ENCODE measurements at places on chromosomes 12 and 14.

DNA sequence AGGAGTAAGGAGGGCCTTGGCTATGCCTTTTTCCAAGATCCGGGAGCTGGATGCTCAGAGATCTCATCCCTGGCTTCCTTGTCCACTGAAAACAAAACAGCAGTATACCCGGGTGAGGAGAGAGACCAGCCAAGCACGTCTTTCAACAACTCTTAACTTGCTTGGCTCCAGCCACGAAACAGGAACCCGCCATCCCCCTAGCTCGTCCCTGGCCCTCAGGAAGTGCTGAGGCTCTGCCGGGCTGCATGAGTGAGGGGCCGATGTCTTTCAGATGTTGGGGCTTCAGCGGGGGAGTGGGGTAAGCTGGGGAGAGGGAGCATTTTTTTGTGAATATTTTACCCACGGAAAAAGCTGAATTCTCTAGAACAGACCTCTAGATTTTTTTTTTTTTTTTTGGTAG is 231.1 kb downstream of the CACNA1C start:
- H3K27ac ChIP-seq = peak overlapping the region; percentile 47
- no peaks in the 10 kb centered on the region for H3K27me3 ChIP-seq
- no peak overlapping the region for H3K4me3 ChIP-seq
- H3K4me1 ChIP-seq = peaks cover 49% of the 10 kb centered on the region
- peak; percentile 63 for DNase-seq

GRCh38 chr14:59601056-59601455 is 24.4 kb upstream of the CCDC175 start:
- no peaks in the 10 kb centered on the region for H3K4me1 ChIP-seq
- H3K27ac ChIP-seq = no peak overlapping the region
- no peak for DNase-seq
- H3K27me3 ChIP-seq = no peaks in the 10 kb centered on the region

- no peaks in the 10 kb centered on the region for H3K27me3 ChIP-seq
- peak overlapping the region; percentile 14 for H3K4me3 ChIP-seq
- no peak for DNase-seq
- H3K36me3 ChIP-seq = no peaks in the 10 kb centered on the region
- H3K4me1 ChIP-seq = peaks cover 14% of the 10 kb centered on the region
Observed at GRCh38 chr12:64181430-64182291, 40.4 kb downstream of the KICS2 start.

DNA sequence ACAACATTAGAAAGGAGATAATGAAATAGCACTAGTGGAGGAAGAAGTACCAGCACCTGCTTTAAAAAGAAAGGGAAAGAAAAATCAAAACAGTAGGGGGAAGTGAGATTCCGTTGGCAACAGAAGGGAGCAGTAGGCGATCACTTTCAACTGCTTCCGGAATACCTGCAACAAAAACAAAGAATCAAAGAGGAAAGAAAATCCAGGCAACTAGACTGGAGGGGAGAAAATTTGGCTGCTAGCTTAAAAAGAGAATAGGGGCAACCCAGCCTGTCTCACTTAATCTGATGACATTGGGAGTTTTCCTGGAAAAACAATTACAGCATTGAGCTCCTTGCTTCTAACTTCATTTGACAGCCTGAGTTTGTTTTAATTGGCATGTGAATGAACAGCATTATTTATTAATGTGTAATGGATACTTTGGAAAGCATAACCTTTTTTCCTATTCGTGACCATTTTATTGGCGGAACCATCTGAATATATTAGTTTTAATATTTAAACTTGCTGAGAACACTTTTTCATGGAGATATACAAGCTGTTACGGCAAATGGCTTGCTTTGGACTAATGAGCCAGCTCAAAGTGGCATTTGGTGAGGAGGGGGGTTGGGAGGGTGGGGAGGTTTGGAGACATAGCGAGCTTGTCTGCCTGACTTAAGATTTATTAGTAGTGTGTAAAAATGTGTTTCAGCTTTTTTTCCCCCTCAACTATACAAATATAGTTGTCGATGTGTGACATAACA is 2.5 kb upstream of the DACT1 start:
- no peaks in the 10 kb centered on the region for H3K27me3 ChIP-seq
- no peak for DNase-seq
- no peaks in the 10 kb centered on the region for H3K36me3 ChIP-seq
- peaks cover 16% of the 10 kb centered on the region for H3K4me1 ChIP-seq
- H3K27ac ChIP-seq = no peak overlapping the region
- no peak overlapping the region for H3K4me3 ChIP-seq

DNA sequence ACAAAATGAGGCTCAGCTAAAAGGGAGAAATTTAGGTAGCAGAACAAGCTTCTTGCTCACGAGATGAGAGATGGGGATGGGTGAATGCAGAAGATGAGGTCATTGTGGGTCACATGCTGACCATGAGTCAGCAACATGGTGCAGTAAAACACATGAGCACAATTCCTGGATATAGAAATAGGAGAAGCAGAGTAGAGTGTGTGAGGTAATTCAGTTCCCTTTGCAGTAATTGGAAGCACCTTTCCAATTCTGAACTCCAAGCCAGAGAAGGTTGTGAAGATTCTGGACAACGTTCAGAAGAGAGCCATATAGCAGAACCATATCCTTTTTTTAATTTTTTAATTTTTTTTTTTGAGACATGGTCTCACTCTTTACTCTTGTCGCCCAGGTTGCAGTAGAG is 62.0 kb upstream of the LMNTD1 start:
- H3K27ac ChIP-seq = no peak overlapping the region
- no peak overlapping the region for H3K4me3 ChIP-seq
- no peaks in the 10 kb centered on the region for H3K4me1 ChIP-seq
- DNase-seq = no peak
- no peaks in the 10 kb centered on the region for H3K27me3 ChIP-seq

DNA sequence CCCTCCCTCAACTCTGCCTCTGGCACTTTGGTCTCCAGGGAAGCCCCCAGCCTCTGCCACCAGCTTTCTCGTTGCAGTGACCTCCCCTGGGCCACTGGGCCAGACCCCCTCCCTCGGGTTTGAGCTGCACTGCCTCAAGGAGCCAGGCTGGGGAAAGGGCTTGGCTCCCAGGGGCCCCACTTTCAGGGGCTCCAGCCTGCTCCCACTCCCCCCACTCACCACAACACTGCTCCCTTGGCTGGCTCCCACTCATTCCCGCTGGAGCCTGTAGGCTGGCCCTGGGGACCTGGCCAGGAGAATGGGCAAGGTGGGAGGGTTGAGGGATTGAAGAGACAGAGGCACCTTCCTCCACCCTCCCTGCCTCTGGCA is 19.3 kb upstream of the KIF26A start:
- H3K27me3 ChIP-seq = peaks cover 43% of the 10 kb centered on the region
- H3K4me3 ChIP-seq = no peak overlapping the region
- no peaks in the 10 kb centered on the region for H3K4me1 ChIP-seq
- H3K27ac ChIP-seq = no peak overlapping the region
- peak; percentile 57 for DNase-seq

GRCh38 chr12:68557011-68557730 is 53.5 kb upstream of the RAP1B start:
- H3K4me3 ChIP-seq = no peak overlapping the region
- no peaks in the 10 kb centered on the region for H3K27me3 ChIP-seq
- peaks cover 11% of the 10 kb centered on the region for H3K4me1 ChIP-seq
- no peak for DNase-seq
- no peak overlapping the region for H3K27ac ChIP-seq
- no peaks in the 10 kb centered on the region for H3K36me3 ChIP-seq

GRCh38 chr12:117485984-117486839 is 124.8 kb upstream of the NOS1 start:
- no peak for DNase-seq
- no peak overlapping the region for H3K27ac ChIP-seq
- no peaks in the 10 kb centered on the region for H3K27me3 ChIP-seq
- no peaks in the 10 kb centered on the region for H3K4me1 ChIP-seq

DNA sequence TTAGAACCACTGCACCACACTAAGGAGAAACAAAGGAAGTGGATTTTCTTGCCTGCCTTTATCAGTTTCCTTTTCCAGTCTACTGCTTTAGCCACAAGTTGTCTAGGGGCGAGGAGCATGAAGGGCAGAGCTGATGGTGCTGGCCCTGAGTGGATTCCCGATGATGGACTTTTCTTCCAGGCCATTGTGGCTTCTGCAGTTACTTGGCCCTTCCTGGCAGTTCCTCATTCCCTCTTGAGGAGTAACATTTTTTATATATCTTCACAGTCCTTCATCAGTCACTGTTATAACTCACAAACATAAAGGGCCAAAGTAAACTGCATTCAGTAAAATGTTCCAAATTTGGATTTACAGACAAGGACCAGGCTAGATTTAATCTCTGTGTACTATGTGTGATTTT is 61.2 kb upstream of the SRSF5 start:
- H3K36me3 ChIP-seq = peaks cover 75% of the 10 kb centered on the region
- H3K4me1 ChIP-seq = peaks cover 51% of the 10 kb centered on the region
- DNase-seq = no peak
- H3K4me3 ChIP-seq = no peak overlapping the region
- no peak overlapping the region for H3K27ac ChIP-seq

DNA sequence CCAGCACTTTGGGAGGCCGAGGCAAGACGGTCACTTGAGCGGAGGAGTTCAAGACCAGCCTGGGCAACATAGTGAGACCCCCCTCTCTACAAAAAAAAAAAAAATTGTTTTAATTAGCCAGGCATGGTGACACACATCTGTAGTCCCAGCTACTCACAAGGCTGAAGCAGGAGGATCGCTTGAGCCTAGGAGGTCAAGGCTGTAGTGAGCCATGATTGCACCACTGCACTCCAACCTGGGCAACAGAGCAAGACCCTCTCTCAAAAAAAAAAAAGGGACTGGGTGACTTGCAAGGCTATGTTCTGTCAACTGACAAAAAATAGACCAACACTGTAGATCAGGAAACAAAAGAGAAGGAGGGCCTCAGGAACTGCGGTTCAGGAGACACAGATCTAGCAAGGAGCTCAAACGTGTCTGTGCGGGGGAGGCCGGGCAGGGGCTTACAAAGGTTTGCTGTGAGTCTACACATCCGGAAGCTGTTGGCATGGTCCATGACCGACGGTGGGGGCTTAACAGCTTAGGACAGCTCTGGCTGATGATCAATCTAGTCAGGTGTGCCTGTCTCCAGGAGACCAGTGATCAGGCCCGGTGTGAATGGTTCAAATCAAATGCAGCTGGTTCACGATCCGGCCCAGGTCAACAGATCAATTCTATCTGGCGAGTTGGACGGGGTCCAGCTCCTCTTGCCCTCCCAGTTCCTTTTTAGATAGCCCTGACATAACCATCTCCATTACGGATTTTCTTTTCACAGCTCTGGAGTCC is 31.7 kb upstream of the INF2 start:
- peaks cover 5% of the 10 kb centered on the region for H3K4me1 ChIP-seq
- no peak overlapping the region for H3K4me3 ChIP-seq
- H3K36me3 ChIP-seq = no peaks in the 10 kb centered on the region
- no peak overlapping the region for H3K27ac ChIP-seq

DNA sequence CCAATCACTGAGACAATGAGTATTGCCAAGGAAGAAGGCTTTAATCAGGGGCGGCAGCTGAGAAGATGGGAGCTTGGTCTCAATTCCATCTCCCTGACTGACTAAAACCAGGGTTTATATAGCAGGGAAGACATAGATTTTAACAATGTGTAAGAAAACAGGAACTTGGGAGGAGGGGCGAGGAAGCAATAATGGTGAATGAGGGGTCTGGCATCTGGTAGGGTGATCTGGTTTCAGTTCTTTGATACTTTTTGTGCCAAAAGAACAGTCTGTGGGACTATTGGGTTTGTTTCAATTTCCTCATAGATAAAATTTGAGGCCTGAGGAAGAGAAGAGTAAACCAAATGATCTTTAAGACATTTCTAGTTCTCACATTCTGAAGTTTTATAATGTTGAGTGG is 49.2 kb downstream of the FUT8 start:
- no peak for DNase-seq
- H3K36me3 ChIP-seq = no peaks in the 10 kb centered on the region
- H3K27ac ChIP-seq = no peak overlapping the region
- no peaks in the 10 kb centered on the region for H3K4me1 ChIP-seq
- no peaks in the 10 kb centered on the region for H3K27me3 ChIP-seq

GRCh38 chr12:52246720-52247621 is 13.9 kb downstream of the KRT7 start:
- H3K27ac ChIP-seq = peak overlapping the region; percentile 14
- H3K4me1 ChIP-seq = peaks cover 30% of the 10 kb centered on the region
- H3K27me3 ChIP-seq = peaks cover 15% of the 10 kb centered on the region
- H3K36me3 ChIP-seq = no peaks in the 10 kb centered on the region

- H3K27me3 ChIP-seq = peaks cover 8% of the 10 kb centered on the region
- no peak for DNase-seq
- H3K4me3 ChIP-seq = no peak overlapping the region
- H3K27ac ChIP-seq = no peak overlapping the region
- no peaks in the 10 kb centered on the region for H3K4me1 ChIP-seq
Observed at GRCh38 chr12:34336619-34337465, 314.5 kb downstream of the ALG10 start.
